Memory B cell (primary cell): ENCODE measurements at places on chromosomes 5 and 9.

GRCh38 chr5:43301653-43302091 lies 11.5 kb downstream of the HMGCS1 start:
- DNase-seq, result no peak

GRCh38 chr5:131883984-131884383 lies 61.5 kb downstream of the MEIKIN start:
- no peak for DNase-seq

- DNase-seq, result no peak
Observed at GRCh38 chr5:141547488-141547887, 58.6 kb downstream of the PCDHGC5 start.

DNA sequence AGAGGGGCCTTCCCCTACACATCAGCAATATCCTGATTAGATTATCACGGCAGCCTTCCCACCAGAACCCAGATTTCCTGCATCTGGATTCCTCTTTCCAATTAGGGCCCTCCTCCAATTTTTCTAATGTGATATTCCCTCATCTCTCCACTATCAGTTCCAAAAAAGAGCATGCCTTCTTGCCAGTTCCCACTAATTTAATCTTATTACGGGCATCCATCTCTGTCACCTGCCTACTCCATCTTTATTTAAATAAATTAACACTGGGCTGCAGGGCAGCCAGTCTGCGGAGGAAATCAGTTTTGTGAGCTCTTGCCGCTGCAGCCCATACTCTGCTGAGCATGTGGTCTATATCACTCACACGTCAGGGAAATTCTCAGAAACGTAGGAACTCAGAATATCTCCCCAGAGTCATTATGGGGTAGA lies 16.6 kb upstream of the FBP2 start:
- no peak for DNase-seq

DNA sequence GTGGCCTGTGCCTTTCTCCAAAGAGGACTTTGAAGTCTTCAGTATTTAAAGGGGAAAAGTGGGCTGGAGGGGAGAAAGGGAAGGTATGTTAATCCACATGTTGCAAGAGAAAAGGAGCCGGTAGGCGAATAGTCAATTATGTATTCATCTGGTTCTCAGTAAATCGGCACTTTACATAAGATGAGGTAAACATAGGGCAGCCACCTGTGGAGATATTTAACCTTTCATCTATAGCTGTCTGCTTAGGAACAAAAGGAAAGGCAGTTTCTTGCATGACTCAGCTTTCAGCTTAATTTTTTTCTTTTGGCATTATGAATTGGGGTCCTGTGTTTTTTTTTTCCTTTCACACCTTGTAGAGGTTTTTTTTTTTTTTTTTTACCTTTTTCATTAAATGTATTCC lies 42.2 kb downstream of the FGD3 start:
- DNase-seq, result no peak

DNA sequence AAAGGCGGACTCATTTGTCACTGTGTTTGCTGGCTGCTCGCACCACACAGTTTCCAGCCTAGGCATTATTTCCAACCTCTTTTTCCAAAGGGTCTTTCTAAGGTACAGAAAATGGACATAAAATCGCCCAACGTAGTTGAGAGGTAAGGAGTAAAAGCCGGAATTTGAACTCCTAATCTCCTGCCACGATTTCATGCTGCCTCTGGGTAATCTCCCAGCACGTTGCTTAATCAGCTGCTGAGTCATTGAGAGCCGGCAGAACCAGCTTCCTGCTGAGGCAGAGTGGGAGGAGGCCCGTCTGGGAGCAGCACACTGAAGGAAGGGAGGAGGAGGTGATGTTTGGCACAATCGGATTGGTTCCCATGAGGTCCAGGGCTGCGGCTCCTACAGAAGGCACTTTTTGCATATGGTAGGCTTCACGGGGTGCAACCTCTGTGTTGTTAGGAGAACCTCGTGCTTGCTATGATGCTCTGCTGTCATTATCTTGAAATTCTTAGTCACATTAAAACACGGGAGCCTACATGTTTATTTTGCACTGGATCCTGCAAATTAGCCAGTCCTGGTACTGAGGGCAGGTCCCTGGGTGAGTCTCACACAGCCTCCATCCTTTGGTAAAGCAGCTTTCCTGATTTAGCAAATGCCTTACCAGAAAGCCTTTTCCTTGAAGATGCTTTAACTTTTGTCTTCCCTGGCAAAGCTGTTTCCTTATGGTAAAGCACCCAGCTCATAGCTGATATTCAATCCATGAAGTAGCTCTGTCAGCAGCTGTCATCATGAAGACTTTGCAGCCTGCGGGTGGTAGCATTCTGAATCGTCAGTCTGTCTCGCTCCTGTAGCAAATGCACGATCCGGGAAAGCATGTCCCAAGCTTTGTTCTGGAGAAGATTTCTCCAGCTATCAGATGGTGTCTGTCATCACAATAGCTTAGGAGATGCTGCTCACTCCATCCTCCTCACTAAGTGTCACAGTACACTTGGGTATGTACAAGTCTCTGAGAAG lies 191.6 kb upstream of the MSX2 start:
- DNase-seq, result no peak

GRCh38 chr5:75717082-75717922 lies at the start of gene POC5:
TSS of gene POC5 (minus strand) at chr5:75717437. CDS start at chr5:75712937, 4,500 bp downstream.
- DNase-seq, result peak; percentile 99

DNA sequence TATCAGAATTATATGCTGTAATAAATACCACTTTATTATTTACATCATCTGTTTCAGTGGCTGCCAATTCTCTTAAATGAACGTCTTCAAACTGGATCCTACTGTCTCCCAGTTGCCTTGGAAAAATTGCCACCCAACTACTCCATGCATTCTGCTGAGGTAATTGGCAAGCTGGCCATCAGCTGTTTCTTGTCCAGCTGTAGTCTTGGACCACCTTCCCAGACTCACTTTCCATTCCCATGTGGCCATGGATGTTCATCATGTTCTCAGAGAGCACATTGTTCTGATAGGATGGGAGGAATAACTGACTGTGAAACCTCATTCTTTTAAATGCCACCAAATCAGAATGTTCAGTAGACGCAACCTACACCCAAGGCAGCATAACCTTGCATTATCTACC lies 157.5 kb downstream of the DOCK8 start:
- DNase-seq, result no peak

GRCh38 chr9:125508249-125508648 lies 198.8 kb downstream of the MAPKAP1 start:
- no peak for DNase-seq

- DNase-seq, result no peak
Observed at GRCh38 chr9:102551346-102551745, 443.8 kb upstream of the CYLC2 start.

- DNase-seq, result no peak
Observed at GRCh38 chr5:131773805-131774204, 23.0 kb downstream of the FNIP1 start.

- no peak for DNase-seq
Observed at GRCh38 chr9:112242147-112242804, 67.2 kb upstream of the SUSD1 start.

DNA sequence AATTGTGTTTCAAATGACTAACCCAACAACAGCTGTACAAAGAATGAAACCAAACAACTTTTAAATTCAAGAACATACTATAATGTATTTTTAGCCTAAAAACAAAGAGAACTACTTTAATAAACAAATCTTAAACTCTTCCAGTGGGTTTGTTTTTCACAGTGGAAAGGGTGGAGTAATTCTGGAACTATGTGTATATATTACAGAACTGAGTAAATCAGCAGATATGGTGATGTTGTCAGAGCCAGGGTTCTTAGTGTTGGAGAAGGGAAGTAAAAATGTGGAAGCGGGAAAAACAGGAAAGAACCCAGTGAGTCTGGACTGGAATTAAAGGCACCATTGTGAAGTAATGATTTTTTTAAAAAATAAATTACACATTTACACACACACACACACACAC lies 144.9 kb downstream of the CDK5RAP2 start:
- no peak for DNase-seq

DNA sequence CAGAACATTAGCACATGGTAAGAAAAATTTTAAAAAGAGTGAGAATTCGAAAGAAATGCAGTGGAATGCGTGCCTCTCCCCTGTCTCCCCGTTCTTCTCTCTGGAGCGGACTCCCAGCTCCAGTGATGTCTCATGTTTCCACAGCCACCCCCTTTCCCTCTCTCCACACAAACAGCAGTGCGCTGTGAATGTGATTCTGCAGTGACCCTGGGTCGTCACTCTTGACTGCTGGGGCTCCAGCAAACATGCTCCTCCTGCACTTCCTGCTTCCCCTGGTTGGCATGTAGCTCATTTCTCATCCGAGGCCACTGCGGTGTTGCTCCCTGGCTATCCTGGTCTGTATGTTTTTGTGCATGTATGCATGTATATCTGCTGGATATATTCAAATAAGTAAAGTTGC lies 13.3 kb downstream of the PHF2 start:
- no peak for DNase-seq

DNA sequence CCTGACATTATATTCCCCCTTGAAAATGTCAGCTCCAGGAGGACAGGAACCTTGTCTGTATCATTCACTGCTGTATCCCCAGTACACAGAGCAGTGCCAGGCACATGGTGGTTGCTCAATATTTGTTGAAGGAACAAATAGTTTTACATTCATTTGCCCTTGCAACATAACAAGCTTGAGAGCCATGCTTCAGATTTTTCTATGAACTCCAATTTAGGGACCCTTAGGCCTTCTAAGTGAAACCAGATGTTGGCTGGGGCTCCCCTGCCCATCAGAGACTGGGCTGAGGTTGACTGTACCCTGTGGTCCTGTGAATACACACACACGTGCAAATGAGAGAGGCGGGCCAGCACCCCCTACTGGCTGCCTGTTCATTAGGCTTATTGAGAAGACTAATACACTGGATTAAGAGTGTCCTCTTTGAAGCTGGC lies 214.9 kb upstream of the WWC1 start:
- no peak for DNase-seq

GRCh38 chr5:97363577-97363976 lies 180.5 kb upstream of the RIOK2 start:
- no peak for DNase-seq

DNA sequence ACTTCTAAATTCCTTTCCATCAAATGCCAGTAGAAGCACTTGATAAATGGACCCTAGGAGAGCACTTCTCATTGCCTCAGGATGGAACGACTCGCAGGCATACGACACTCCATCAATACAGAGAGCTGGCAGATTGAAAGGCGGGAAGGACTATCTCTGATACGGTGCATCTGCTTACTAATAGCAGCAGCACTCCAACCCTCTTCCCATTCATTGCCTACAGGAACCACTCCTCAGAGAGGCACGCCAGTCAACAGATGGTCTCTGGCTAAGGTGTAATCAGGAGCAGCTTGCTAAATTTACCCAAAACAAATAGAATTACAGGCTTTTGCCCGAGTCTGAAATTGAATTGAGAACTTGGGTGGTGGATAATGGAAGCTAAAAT lies 168.1 kb downstream of the EFNA5 start:
- DNase-seq, result no peak

DNA sequence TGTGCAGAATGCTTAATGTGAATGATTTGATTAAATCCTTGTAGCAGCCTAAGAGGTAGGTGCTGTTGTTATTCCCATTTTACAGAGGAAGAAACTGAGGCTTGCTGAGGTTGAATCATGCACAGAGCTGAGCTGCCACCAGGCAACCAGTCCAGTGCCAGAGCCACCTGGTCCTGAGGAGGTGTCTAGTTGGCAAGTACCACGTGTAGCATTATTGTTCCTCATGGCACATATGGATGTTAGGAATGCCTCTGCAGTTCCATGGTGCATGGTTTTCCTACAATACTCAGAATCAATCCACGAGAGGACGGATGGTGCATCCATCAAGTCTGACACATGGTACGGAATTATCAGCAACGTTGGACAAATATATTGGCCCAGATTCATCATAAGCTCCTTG lies 8.9 kb downstream of the UBE2QL1 start:
- no peak for DNase-seq

DNA sequence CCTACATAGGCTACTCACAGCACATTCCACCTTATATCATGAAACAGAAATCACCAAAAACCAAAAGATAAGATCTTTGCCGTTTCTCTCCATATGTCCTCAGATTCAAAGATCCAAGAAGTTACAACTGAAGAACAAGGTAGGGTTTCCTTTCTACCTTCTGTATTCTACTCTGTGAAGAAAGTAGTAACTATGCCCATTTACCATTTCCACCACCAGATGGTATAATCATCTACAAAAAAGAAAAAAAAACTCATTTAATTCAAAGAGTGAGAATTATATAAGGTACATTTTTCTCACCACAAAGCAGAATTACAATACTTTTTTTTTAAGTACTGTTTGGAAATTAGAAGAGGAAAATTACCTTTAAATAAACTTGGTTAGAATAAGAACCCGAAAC lies 172.6 kb upstream of the PTGER4 start:
- no peak for DNase-seq

- DNase-seq, result no peak
Observed at GRCh38 chr5:132773114-132773513, 3.9 kb downstream of the SEPTIN8 start.

GRCh38 chr5:137072361-137073115 lies 426.6 kb downstream of the SPOCK1 start:
- no peak for DNase-seq

DNA sequence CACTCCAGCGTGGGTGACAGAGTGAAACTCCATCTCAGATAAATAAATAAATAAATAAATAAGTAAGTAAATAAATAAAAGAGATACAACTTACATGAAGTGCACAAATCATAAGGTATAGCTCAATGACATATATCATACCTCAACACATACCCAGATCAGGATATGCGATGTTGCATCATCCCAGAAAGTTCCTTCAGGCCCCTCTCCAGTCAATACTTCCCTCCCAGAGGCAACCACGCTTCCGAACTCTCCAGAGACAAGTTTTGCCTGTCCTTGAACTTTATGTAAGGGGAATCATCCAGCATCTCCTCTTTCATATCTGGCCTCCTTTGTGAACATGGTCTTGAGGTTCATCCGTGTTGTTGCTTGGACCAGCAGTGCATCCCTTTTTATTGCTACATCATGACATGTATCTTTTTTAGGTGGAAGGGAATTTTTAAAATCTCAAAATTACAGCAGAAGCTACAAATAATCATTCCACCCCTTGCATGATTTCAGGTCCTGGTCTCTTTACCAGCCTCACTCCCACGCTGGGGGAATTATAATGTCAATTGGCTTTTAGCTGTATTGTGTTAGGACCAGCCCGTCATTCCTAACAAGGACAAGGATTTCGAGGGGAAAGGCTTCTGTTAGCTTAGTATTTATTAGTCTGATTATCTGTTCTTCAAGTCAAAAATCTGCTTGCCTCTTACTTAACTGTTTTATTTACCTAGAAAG lies 32.9 kb upstream of the AOPEP start:
- DNase-seq, result no peak

GRCh38 chr5:107607671-107608345 lies 62.9 kb downstream of the EFNA5 start:
- no peak for DNase-seq
